ENCODE measurements at places on chromosomes 4 and X.

DNA sequence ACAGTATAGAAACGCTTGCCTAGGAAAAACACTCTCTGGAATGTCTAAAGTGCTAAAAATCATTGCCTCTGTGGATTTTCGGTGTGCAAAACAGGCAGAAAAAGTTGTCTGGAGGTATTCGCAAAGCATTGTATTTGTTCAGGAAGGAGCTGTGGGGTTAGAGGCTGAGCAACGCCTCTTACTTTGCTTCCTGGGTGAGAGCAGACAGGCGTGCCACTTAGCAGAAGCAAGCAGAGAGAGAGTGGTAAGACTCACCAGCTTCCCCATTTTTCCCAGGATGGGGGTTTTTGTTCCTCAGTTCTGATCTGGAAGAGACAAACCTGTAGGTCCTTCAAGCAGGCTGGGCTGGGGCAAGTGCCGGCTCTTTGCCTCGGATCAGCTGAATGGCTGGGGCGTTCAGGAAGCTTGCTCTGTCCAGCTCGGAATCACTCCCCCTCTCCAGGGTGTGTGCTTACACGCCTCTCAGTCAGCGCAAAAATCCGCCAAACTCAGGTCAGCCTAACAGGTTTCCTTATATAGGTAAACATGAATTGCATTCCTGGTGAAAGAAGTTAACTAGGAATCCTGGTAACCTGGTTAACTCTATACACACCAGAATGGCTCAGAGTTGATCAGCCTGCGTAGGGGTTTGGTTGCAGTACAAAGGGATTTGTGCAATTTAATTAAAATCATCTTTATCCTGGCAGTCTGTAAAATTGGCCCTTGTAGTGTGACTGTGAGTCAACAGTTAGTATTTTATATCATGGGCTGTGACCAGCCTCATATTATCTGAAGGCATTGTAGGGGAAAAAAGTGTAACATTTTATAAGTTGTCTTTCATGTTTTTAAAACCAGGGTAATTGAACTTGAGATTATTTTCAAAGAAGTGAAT, 213.1 kb upstream of the MID1 start:
- no peak for DNase-seq

DNA sequence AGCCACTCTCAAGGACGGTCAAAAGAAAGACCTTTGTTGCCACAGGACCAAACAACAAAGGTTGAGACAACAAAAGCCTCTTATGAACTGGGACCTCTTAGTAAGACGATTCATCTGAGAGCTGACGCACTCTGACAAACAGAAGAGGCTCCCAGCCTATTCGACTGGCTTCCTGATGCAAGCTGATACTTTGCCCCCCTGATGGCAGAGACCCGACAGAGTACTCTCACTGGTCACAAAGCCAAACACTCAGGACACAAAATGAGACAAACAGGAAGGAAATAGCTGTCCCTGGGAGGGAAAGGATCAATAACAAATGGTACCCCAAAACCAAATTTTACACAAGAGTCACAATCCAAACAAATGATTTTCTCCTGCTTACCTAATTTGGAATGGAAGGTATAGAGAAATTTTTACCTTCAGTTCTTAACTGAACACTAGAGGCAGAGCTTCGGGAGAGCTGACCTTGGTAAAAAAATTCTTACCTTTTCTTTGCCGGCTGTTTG, 75.2 kb upstream of the PLAC8 start:
- no peak for DNase-seq

DNA sequence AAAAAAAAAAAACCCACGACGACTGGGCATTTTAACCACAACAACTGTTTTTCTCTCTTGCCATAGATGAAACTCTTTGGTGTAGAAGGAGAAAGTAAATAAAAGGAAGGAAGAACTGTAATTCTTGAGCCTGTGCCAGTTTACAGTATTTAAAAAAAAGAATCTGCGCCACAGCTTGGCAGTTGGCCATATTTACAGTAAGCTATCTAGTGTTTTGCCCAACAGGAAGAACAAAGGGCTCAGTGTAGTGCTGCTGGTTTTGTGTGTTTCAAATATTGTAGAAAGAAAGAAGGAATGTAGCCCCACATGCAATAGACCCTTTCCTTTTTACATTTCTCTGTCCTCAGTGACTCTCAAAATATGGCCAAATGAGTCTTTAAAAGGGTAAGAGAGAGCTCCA, 66.1 kb downstream of the NR3C2 start:
- peak; percentile 92 for DNase-seq

- no peak for DNase-seq
Measured at GRCh38 chr4:124030147-124030546, 633.6 kb downstream of the SPRY1 start.

- no peak for DNase-seq
Measured at GRCh38 chr4:182764642-182765041, 152.5 kb downstream of the DCTD start.

DNA sequence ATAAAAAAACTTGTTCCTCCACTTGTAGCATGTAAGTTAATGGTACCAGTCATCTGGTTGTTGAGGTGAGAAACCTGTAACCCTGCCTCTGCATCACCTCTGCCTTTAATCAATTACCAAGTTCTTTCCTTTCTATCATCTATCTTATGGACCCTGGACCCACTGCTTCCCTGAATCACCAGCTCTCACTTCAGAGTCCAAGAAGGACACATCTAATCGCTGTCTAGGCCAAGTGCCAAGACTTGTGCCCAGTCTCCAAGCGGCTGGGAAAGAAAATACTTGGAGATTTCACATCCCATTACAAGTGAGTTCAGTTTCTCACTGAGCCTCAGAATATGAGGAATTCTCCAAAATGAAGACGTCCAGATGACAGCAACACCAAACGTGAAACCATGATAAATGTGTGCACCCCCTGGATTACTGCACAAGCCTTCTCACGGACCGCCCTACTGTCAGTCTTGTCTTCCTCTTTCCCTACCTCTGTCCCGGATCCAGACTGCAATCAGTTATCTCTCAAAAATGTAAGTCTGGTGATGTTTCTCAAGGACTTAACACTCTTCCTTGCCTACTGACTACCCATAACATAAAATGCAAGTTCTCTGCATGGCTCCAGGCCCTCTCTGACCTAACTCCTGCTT, 10.4 kb downstream of the PALLD start:
- DNase-seq = no peak

DNA sequence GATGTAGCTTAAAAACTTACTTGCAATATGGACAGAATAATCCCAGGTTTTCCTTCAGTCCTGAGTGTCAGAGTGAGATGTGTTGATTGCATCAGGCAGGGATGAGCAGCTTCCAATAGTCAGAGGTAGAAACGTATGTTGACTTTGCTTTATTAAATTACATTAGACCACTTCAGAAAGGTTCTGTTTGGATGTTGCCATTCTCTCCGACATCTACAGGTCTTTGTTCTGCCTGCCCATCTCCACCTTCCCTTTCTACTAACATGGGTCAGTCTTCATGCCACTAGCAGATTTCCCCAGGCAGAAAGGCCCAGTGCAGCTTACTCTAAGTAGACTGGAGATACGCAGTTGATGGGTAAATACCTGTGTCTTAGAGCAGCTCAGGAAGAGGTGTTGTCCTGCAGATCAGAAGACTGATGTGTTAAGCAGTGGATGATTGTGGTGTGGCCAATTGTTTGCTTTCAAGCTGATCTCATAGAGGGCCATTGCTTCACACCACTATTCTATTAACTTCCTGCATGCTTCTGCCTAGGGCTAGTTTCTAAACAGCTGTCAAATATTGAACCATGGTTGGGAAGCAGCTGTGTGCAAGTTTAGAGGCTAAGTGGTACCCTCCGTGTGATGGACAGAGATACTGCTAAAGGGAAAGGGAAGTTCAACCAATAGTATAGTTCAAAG, 1.8 kb downstream of the FRMPD4 start:
- peak; percentile 17 for DNase-seq

GRCh38 chr4:107247738-107248137, 211.6 kb upstream of the DKK2 start:
- no peak for DNase-seq

Data from COR-L47 (cell line).